WTC11 (cell line): ENCODE measurements at places on chromosomes 5 and 9. TPM values are rescaled to one million over a fixed set of nuclear protein-coding genes. Genes with fewer than 3 reads are reported as not detected.

- DNase-seq = no peak
Measured at GRCh38 chr9:127884427-127884911, 7.0 kb upstream of the AK1 start.

GRCh38 chr5:130773813-130774212, 391.2 kb downstream of the HINT1 start:
- DNase-seq = no peak

GRCh38 chr9:10753474-10753873, 140.7 kb upstream of the PTPRD start:
- DNase-seq = no peak

DNA sequence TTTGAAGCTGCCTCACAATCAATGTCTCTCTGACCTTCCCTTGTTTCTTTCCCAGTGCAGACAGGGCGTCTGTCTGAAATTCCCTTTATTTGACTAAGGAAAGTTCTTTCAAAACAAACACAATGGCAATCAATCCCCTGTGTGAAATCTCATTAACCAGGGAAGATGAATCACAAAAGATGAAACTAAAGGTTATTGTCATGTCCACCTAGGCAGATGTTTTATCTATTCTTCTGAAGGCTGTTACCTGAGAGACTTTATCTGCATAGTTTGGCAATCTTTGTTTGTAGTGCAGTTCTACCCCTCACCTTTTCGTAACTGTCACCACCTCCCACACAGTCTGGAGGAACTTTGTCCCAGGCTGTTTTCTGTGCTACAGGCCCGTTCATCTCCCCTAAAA, 217.5 kb upstream of the RIOK2 start:
- DNase-seq = peak; percentile 13

DNA sequence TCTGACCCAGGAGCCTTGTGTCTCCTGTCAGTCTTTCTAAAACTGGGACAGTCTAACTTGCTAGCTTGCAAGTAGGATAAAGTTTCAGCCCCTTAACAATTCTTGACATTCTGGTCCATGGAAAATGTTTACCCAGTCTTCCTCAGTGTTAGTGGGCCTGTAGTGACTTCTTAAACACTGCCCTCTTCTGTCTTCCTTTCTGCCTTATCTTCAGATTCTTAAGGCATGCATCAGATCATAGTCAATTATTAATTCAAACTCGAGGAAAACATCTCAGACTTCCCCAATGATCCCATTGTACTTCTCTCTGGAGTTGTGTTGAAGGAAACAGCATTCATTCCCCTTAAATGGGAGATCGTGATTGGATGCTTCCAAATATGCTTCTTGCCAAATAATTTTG, 1199.8 kb downstream of the DTWD2 start:
- DNase-seq = no peak

DNA sequence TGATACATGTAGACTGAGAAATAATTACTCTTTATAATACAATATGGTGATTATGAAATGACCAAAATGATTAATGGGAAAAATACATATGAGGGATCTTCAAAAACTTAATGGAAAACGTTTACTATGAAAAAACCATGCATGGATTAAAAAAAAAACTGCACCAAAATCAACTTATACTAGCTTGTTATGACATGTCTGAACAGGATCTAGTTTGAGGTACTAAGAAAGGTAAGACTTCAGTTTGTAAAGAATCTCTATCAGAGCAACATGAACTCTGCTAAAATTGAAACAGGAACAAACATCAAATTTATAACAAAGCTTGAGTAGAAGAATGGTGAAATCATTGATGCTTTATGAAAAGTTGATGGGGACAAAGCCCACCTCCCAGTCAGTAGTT, 178.0 kb downstream of the SLIT3 start:
- DNase-seq = no peak

GRCh38 chr9:123453831-123454321, 97.9 kb downstream of the CRB2 start:
- no peak for DNase-seq

DNA sequence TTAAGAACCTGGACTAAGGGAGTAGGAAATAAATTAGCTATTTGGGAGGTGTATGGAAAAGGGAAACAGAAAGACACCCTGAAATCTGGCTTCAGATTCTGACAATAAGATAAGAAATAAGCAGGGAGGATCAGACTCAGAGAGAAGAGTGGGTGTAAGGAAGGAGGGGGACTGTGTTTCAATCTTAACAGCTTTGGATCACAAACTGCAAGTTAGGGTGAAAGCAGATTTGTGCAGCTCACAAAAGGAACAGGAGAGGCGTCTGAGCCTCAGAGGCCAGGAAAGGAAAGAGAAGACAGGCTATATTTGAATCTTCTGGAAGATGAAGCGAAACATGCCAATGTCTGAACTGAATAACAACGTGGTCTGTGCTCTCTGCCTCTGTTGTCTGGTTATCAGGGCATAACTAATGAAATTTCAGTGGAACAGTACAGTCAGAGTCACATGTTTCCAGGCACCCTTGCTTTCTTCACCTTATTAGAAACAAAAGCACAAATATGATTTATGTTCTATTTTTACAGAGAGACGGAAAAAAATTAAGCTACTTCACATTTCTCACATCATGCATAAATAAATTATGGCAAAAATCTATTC, 26.6 kb downstream of the SGTB start:
- no peak for DNase-seq

GRCh38 chr5:179205277-179205676, 140.0 kb downstream of the ADAMTS2 start:
- DNase-seq = no peak

DNA sequence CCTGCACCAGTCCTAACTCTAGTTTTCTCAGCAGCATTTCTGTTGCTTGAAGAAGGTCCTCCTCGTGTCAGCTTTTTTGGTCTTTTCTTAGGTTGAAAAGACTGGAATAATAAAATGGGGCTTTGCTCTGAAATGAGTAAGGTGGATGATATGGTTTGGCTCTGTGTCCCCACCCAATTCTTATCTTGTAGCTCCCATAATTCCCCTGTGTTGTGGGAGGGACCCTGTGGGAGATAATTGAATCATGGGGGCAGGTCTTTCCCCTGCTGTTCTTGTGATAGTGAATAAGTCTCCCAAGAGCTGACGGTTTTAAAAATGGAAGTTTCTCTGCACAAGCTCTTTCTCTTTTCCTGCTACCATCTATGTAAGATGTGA, 53.6 kb downstream of the LIX1 start:
- no peak for DNase-seq

DNA sequence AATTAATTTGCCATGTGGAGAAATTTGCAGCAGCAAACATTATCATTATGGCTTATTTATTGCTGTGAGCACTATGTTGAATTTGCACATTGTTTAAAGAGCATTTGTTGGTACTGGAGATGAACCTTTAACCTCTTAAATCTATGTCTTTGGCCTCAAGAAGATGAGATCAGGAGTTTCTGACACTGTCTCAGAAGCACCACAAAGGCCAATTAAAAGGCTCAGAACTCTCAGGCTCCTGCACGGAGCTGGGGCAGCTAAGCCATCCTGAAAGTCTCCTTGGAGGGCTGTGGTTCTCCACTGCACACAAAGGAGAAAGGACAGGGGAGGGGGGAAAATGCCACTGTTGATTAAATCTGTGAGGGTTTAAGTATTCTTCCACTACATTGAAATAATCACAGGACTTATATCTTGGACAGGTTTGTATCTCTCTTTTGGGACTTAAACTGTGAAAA, 33.1 kb downstream of the ZNF366 start:
- DNase-seq = no peak

DNA sequence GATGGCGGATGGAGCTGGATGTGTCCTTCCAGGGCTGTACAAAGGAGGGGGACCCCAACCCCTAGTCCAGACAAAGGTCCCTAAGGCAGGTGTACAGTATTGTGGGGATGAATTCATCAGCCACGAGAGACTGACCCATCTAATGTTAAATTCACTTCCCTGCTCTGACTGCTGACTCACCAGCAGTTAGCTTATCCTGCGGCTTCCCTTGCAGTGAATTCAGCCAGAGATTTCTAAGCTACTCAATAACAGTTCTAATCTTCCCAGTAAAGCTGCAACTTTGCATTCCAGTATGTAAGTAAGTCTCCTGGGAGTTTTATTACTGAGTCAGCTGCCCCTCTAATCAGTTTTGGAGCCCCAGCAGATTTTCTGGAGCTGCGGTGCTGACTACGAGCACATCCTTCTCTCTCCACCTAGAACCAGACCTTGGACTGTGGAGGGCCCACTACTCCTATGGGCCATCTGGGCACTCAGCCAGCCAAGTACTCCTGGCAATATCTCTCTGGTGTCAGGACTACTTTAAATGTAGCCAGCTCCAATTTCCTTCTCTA, 16.1 kb downstream of the B4GALT1 start:
- no peak for DNase-seq

DNA sequence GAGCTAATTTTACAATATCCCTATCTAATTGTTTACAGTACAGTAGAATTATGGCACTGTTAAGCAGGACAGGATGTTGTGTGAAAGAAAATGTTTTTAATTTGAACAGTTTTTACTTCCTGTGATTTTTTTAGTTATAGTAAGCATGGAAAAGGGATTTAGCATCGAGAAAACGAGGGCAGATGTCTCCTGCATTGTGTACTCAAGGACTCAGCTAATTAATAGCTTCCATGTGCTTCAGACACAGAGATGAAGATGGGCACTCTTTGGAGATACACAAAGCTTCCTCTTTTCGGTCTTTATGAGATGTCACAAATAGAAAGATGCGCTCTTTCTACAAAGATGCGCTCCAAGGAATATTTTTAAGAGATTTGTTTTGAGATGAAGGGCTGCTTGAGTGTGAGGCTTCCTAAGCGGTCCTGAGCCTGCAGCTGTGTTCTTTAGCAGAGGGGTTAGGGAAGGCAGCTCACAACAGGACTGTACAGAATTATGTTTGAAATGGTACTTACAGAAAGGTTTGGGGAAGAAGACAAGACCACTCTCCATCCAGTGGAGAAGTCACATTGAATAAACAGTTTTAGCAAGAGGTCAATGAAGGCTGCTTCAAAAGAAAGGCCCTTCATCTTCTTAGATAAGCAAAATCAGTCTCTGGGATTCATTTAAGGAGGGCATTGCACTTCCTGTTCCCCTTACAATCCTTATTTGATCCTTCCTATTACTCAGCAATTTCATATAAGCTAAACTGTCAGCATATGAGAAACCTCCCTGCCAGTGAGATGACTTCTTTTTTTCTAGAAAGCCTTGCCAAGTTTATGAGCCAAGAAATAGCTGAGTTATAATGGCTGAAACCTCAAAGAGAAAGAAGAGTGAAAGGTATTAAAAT, 311.5 kb downstream of the EFNA5 start:
- no peak for DNase-seq

DNA sequence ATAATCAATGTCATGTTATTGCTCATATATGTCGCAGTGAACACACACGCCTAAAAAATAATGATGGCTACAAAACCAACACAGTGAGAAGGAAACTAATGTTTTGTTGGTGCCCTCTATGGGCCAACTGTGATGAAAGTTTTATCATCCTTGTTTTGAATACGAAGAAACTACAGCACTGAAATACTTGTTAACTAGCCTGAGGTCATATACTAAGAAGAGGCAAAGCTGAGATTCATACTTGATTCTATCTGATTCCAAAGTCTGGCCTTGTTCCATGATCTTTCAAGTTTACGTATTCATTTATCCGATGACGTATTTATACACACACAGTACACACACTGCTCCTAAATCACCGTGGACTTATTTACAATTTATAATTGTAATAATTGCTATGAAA, 16.1 kb upstream of the DRD1 start:
- no peak for DNase-seq

DNA sequence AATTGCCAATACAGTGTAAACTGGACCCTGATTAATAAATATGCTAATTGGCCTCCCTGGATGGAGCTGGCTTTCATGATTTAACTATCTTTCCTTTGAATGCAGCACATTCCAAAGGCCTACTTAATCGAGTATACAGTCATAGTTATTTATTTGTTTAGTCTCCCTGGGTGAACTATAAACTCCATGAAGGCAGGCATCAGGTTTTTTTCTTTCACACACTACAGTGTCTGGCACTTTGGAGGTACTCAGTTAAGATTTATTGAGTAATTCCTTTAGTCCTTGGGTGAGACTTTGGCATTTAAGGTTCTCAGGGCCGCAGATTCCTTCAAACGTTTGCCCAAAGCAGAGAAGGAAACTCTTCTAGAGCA, 20.5 kb downstream of the RUSC2 start:
- no peak for DNase-seq

DNA sequence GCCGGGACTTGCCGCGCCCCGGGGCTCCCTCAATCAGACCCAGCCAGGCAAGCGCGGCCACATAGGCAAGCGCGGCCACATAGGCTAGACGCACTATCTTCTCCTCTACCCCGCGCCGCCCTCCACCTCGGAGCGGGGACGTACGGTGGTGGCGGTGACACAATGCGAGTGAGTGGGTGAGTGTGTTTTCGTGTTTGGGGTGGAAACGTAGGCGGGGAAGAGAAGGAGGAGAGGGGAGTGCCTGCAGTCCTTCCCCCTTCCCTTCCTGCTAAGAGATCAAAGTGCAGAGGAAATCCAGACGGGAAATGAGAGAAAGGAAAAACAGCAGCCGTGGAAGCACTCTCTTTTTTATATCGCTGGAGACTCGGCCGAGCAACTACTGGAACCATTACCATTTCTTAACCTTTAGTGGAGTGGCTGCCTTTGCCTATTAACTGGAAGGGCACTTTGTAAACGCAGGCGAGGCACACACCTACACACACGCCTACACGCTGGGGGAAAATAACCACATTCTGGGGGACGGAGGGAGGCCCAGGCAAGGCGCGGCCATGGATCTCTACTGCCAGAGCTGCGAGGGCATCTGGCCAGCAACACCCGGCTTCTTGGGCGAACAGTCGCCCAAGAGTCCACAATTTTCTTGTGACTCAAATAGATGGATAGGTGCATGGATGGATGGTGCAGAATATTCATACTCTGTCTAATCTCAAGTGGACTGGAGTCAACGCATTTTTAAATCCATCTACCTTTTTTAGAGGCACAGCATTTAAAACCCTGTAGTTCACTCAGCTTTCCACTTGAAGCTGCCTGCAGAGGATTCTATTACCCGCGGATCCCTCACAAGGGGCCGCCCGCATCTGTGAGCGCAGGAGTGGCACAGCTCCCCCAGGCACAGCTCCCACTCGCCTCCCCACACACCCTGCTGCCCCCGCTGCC, 2.1 kb downstream of the EDIL3 start:
- peak; percentile 72 for DNase-seq

Gene COL23A1
- total RNA-seq = 15.0 to 19.8 TPM (median 18.7 TPM) in 3 replicates

Gene TYRP1
- total RNA-seq = 0.14 to 0.39 TPM (median 0.31 TPM) in 3 replicates

Gene SVEP1
- total RNA-seq = 0.39 to 0.74 TPM (median 0.48 TPM) in 3 replicates

Gene PCDHB7
- 0.17 to 0.27 TPM (median 0.23 TPM) in 3 replicates for total RNA-seq

Gene SRP19
- total RNA-seq = 41.0 to 56.4 TPM (median 48.8 TPM) in 3 replicates

Gene HCN1
- total RNA-seq = 2.0 to 6.9 TPM (median 2.2 TPM) in 3 replicates

Gene CAMK2A
- total RNA-seq = 0.13 to 0.16 TPM (median 0.14 TPM) in 3 replicates

Gene IL3
- total RNA-seq = not detected in 3 replicates

Gene CMYA5
- total RNA-seq = 0.98 to 1.2 TPM (median 1.1 TPM) in 3 replicates

Gene TRMO
- 3.3 to 4.6 TPM (median 3.9 TPM) in 3 replicates for total RNA-seq

Gene GRM6
- 0.05 to 0.33 TPM in 2 of 3 replicates, not detected in the other for total RNA-seq

Gene PCDHB13
- 2.2 to 2.9 TPM (median 2.6 TPM) in 3 replicates for total RNA-seq

Gene GGTA1
- total RNA-seq = not detected in 3 replicates

Gene GALNT12
- 19.3 to 24.7 TPM (median 23.7 TPM) in 3 replicates for total RNA-seq
